Activated CD8-positive, alpha-beta memory T cell treated with anti-CD3 and anti-CD28 coated beads for 4 hours (primary cell): ENCODE measurements at places on chromosomes 12 and 14.

- no peak for DNase-seq
Observed at GRCh38 chr12:55746174-55746912, 3.4 kb downstream of the GDF11 start.

- no peak for DNase-seq
Observed at GRCh38 chr12:104568935-104569334, 112.2 kb downstream of the CHST11 start.

- DNase-seq = no peak
Observed at GRCh38 chr12:114623737-114624136, 60.2 kb downstream of the TBX3 start.

GRCh38 chr12:14167005-14167628 lies 185.7 kb upstream of the GRIN2B start:
- no peak for DNase-seq

GRCh38 chr12:49557187-49557916 lies 10.6 kb downstream of the MCRS1 start:
- DNase-seq = no peak

GRCh38 chr12:132162508-132163031 lies 18.3 kb downstream of the NOC4L start:
- no peak for DNase-seq

GRCh38 chr12:124704619-124705018 lies 137.2 kb upstream of the NCOR2 start:
- no peak for DNase-seq

DNA sequence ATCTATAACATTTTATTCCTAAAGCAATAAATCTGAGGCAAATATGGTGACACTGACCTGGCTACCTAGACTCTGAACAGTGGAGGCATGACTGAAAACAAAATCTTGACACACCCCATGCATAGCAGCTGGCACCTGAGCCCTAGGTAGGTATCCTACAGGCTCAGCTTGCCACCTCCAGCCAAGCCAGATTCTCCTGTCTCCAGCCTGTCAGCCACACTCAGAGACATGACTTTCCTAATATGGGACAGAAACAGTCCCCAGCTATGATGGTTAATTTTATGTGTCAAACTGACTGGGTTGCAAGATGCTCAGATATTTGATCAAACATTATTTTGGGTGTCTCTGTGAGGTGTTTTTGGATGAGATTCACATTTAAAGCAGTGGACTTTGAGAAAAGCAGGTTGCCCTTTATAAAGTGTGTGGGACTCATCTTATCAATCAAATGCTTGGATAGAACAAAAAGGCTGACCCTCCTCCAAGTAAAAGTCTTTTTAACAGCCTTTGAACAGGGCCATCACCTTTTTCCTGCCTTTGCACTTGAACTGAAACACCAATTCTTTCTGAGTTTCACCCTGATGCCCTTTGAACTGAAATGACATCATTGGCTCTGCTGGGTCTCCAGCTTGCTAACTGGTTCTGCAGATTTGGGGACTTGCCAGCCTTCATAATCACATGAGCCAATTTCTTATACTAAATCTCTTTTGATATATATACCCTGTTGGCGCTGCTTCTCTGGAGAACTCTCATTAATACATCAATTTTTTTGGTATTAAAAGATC lies 125.4 kb downstream of the LLPH start:
- DNase-seq = no peak

DNA sequence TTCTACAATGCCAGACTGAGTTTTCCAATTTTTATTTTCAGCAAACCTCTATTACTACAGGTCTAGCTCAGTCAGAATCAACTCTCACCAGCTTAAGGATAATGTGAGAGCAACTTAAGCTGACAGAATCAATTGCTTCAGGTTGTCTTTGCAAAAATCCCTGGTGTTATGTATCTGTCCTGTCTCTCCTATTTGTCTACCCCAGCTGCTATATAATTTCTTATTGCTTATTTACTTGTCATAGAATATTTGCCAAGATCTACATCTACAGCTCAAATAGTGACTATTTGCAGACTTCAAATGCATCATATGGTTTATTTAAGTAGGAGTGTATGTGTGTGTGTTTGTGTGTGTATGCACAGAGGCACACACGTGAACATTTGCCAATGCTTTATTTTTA lies 54.1 kb downstream of the FOXG1 start:
- no peak for DNase-seq

DNA sequence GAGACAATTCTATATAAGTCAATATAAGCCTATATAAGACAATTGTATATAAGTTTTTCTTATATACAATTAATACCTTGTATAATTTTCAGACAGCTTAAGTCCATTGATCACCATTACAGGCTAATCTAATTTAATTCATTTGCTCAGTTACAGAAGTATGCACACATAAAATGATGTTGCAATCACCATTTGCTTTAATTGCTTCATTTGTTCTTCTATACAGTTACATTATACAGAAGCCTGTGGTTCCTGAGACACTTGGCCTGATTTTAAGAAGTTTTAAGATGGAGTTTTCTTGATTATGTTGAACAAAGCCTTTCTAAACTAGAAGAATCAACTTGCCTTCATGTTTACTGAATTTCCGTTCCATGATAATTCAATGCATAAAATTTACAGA lies 314.6 kb upstream of the PDE3A start:
- DNase-seq = no peak

GRCh38 chr14:70663707-70664179 lies 22.0 kb downstream of the TTC9 start:
- no peak for DNase-seq

- DNase-seq = no peak
Observed at GRCh38 chr14:95275494-95275893, 44.2 kb downstream of the CLMN start.

- DNase-seq = no peak
Observed at GRCh38 chr12:51773145-51773869, 75.2 kb downstream of the FIGNL2 start.

GRCh38 chr14:58332561-58332960 lies 34.2 kb downstream of the ARID4A start:
- DNase-seq = no peak

DNA sequence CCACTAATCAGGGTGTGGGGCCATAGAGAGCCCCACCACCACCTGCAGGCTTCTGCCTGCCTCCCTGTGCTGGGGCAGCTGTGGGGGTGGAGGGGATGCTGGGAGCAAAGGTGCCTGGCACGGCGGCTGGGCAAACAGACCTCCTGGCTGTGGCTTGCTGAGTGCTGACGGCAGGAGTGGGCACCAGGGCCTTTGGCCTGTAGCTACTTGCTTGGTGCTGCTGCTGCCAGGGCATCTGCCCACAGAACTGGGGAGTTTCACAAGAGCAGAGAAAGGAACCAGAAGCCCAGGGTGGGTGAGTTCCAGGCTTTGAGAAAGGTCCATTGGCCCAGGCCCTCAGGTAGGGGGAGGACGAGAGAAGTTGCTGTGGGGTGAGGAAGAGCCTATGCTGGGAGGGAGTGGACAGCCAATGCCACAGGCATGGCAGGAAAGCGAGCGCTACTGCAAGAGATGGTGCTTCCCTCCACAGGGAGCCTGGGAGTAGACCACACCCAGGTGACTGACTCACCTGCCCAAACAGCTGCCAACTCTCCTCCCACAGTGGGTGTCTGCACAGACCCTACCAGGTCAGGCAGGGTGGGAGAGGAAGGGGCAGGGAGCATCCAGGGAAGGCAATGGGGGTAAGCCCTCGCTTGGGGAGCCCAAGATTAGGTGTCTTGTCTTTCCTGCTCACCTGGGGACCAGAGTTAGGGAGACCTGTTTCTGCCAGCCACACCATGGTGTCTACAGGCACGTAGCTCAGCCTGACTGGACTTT lies 39.0 kb upstream of the HDAC7 start:
- no peak for DNase-seq

DNA sequence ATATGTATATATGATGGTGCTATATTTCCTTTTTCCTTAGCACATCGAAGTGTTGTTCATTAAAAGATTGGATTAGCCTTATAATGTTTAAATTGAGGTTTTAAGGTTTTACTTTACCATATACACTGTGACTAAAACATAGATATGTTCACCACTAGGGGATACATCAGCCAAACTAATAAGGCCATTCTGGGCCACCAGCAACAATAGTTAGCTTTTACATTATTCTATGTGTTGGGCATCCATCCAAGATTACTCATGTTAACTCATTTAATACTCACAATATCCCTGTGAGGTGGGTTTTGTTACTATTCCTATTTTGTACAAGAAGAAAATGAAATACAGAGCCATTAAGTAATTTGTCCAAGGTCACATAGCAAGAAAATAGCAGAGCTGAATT lies 202.6 kb upstream of the AVPR1A start:
- DNase-seq = no peak

- no peak for DNase-seq
Observed at GRCh38 chr12:68587448-68587873, 23.2 kb upstream of the RAP1B start.

GRCh38 chr12:117749431-117749830 lies 219.4 kb downstream of the KSR2 start:
- DNase-seq = no peak

DNA sequence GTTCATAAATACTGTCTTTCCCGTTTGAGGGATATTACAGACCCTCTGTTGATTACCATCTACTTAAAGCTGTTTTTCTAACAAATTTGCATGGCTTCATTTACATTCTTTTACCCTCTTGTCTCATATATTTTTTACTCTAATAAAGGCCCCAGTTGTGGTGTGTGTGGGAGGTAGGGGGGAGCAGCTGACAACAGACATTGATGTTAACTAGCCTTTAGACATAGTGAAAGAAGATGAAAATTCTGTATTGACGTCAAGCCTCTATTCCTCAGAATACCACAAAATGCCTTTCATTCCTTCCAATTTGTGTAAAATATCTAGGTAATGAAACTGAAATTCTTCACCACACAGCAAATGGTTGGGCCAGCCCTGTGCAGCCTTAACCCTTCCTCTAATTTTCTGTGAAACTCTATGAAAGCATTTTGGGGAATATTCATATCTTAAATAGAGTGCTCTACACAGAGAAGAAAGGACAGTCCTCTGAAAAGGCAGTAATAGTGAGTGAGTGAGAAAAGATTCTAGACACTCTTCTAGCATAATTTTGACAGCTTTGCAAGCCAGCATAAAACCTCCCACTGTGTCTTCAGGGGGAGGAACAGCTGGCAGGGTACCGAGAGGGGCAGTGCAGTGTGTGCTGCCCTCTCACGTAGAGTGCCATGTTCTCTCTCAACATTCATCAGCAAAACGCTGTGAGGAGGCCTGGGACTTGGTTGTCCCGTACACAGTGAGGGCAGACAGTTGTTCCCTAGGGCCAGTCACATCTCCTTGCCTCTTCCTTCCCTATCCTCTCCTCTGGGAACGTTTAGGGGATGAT lies 20.1 kb upstream of the CERS5 start:
- DNase-seq = no peak

- DNase-seq = no peak
Observed at GRCh38 chr14:65792208-65792905, 379.8 kb downstream of the FUT8 start.

GRCh38 chr14:52053044-52053443 lies 15.8 kb downstream of the NID2 start:
- no peak for DNase-seq

- DNase-seq = no peak
Observed at GRCh38 chr14:32713856-32714255, 224.8 kb upstream of the NPAS3 start.

- DNase-seq = no peak
Observed at GRCh38 chr12:53345486-53346188, 9.5 kb upstream of the SP7 start.

- no peak for DNase-seq
Observed at GRCh38 chr12:5522432-5523335, 90.8 kb downstream of the NTF3 start.

GRCh38 chr12:53973236-53974042 lies 513 bp downstream of the HOXC11 start:
- DNase-seq = no peak

DNA sequence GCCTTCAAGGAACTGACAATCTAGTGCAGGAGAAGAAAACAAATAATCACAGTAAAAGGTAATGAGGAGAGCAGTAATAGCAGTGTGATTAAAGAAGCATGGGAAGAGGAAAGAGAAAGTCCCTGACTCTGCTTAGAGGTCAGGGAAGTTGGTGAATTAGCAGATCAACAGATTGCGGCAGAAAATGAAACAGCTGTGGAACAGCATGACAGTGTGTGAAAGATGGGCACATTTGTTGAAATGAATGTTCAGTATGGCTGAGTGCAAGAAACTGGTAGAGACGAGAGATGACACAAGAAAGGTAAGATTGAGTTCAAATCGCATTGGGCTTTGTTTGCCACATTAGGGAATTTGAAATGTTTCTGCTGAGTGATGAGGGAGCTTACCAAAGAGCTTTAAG lies 63.7 kb upstream of the RASSF8 start:
- no peak for DNase-seq

GRCh38 chr12:27463511-27464219 lies 17.1 kb downstream of the SMCO2 start:
- DNase-seq = no peak

DNA sequence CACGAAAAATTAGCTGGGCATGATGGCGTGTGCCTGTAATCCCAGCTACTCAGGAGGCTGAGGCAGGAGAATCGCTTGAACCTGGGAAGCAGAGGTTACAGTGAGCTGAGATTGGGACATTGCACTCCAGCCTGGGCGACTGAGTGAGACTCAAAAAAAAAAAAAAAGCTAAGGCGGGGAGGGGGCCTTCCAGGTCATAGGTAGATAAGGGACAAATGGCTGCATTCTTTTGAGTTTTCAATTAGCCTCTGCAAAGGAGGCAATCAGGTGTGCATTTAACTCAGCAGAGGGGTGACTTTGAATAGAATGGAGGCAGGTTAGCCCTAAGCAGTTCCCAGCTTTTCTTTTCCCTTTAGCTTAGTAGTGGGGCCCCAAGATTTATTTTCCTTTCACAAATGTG lies 743 bp upstream of the AACS start:
- DNase-seq = no peak

GRCh38 chr12:28232211-28232928 lies 42.1 kb downstream of the CCDC91 start:
- DNase-seq = no peak

DNA sequence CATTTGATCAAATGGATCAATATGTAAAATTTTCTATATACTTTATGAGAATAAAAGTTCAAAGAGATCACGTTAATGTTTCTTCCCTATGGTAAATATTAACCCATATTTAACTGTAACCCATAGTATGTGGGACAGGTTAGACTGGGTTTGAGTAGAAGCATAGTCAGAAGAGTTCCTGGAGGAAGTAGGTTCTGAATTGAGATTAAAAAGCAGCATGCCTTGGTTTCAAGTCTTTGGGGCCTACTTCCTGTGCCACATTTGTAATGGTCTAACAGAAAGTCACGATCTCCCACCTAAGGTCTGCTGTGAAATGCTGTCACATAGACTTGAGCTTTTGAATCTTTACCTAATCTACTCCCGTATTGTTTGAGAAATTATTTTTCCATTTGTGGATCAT lies 63.8 kb downstream of the FIGNL2 start:
- DNase-seq = no peak

DNA sequence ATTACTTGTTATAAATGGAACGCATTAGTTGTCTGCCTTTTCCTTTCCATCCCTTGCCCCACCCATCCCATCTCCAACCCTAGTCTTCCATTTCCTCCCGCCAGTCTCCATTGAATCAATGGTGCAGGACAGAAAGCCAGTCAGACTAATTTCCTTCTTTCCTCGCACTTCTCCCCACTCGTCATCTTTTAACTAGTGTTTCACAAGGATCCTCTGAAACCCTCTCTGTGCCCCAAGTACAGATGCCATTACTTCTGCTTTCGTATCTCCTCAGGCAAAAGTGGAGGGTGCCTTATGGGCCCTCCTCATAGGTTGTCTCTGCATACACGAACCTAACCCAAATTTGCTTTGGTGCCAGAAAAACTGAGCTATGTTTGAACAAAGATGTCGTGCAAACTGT lies 4.2 kb downstream of the DAZAP2 start:
- DNase-seq = no peak

GRCh38 chr12:109178532-109178931 lies 62.1 kb downstream of the ACACB start:
- no peak for DNase-seq
